SW 1271 (cell line): ENCODE measurements at places on chromosomes 2 and 18.

GRCh38 chr2:103435010-103435409 is 673.2 kb downstream of the TMEM182 start:
- DNase-seq = no peak

- no peak for DNase-seq
These were observed 610.0 kb downstream of the KCNJ3 start for GRCh38 chr2:155308367-155309009.

DNA sequence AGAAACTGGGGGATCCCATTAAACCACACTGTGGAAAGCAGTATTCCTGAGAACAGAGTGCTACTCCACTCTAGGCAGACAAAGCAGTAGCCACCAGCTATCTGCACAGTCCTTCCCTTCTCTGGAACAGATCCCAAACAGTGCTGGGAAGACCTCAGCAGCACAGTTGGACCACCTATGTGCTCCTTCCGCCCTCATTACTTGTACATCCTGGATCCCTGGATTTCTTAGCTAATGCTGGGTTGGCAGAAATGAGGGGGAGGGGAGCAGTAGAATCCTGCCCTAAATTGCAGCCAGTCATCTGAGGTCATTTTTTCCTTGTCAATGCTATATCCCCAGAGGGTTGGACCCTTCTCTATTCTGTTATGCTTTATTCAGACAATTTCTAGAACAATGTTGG is 13.8 kb upstream of the MALT1 start:
- DNase-seq = no peak

- no peak for DNase-seq
These were observed 36.1 kb downstream of the STPG4 start for GRCh38 chr2:47119001-47119400.

- DNase-seq = no peak
These were observed 35.4 kb downstream of the FBXO11 start for GRCh38 chr2:47870641-47871540.

DNA sequence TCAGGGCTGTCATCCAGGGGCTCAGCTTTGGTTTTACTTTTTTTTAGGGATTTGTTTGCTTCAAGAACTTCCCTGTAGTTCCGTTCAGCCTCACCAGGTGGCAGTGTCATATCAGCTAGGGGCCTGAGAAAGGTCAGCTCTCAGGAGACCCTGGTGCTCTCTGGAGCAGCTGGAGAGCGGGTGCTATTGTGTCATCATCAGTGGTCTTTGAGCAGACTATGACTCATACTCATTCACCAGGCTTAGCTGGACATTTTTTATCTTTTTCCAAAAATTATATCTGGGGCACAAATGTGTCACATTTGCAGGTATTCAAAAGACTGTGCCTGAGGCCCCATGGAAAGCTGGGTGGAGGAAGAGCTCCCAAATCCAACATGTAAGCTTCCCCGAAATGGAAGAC is 24.4 kb downstream of the ZNF892 start:
- peak; percentile 64 for DNase-seq

DNA sequence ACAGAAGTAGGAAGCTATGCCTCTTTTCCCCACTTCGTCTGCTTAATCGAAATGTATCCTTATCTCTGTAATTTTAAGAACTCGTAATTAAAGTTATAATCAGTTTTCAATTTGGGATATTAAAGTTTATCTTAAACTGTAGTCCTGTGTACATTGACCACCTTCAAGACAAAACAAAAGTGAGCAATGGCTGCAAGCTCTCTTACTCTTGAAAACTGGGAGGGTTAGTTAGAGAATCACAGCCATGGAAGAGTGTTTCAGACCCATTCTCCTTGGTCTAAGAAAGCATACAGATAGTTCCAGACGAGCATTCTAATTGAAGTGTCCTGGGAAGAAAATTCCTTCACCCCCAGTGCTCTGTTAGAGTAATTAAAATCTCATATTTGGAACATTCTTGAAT is 2.0 kb downstream of the KCMF1 start:
- DNase-seq = no peak

DNA sequence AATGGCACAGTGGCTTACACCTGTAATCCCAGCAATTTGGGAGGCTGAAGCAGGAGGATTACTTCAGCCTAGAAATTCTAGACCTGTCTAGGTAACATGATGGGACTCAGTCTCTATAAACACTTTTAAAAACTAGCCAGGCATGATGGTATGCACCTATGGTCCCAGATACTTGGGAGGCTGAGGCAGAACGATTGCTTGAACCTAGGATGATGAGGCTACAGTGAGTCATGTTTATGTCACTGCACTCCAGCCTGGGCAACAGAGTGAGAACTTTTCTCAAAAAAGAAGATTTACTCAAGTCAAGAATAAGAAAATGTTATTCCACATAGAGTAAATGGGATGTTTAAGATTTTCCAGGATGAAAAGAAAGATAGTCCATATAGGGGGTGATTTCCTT is 158.6 kb downstream of the HNMT start:
- DNase-seq = no peak

GRCh38 chr2:129092956-129093355 is 774.3 kb upstream of the HS6ST1 start:
- no peak for DNase-seq

DNA sequence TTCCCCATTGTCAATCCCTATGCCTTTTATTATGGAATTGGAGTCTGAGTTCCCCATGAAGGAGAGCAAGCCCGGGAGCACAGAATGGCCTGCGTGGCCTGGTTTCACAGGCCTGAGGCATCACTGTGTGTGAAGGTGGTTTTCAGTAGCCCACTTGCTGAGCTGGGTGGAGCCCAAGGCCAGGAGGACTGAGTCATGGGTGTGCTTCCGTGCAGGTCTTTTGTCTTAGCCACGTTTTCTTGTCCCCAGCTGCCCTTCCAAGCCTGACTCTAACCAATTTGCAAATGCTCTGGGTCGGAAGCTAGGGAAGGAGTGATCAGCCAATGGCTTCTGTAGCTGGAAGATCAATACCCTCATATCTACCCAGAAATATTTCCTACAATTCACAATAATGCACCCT is 119.2 kb downstream of the MAPK4 start:
- no peak for DNase-seq

GRCh38 chr2:86400321-86400720 is 40.9 kb upstream of the KDM3A start:
- no peak for DNase-seq

DNA sequence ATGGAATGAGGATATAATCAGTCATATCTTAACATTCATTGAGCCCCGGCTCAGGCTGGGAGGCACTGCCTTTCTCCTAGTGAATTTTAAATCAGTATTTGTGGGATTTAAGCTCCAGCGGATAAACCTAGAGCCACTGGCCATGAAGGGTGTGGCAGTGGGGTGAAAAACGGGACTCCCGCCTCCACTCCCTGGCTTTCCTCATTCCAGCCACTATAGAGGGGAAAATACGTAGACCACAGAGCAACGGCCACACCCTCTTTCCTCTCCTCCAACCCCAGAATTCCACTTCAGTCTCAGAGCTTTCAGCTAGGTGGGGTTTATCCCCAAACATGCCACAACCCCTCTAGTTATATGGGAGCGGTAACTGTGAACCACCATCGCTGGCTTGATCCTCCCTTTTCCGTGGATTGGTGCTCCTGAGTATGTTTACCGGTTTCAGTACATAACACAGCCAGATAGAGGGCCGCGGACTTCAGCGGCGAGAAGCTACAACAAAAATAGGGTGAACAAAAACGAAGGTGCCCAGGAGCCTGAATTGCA is 70.6 kb upstream of the ITGB6 start:
- no peak for DNase-seq

- DNase-seq = no peak
These were observed 245.8 kb downstream of the DPP10 start for GRCh38 chr2:114688241-114688640.

GRCh38 chr2:215507836-215508235 is 72.0 kb upstream of the FN1 start:
- DNase-seq = no peak

DNA sequence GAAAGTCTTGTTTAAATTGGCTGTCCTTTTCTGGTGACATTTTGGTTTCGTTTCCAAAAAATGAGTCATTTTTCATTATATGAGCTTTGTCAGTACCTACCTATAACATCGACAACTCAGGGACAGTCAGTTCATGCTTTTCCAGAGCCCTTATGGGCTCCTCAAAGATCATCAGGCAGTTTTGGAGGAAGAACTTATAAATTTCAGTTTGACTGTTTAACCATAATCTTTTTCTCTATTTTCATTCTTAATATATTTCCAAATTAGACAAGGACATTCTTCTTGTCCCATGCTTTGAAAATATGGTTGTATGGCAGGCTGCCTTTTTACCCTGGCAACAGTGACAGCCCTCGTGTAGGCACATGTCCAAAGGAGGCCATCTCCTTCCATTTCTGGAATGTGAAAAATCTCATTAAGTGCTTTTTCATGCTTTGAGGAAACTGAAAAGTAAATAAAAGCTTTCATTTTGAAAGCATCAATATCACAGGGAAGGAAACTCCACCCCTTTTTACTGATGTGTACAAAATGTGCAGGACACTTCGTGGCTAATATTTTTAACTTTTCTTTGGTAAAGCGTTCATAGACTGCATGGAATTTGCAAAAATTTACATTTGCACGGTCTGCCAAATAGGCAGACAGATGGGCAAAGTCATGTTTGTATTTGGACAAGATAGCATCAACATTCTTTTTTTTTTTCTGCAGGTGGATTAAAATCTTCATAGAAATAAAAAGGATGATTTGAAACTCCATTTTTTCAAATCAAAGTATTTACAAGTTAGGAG is 7.2 kb upstream of the PROC start:
- DNase-seq = no peak

GRCh38 chr2:54520687-54521086 is 64.6 kb downstream of the SPTBN1 start:
- DNase-seq = no peak

DNA sequence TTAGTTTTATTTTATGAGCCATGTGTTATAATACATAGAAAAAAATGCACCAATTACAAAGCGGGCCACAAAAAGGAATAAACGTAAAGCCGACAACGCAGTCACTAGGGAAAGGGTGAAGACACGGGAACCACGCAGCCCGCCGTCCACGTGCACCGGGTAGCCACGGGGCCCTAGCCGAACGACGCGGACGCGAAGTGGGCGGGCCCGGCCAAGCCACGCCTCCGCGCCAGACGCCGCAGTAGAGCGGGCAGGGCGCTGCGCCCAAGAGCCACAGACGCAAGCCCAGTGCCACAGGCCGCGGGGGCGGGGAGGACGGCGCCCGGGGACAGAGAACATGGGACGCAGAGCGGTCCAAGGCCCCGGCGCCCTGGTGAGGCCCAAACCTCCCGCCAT is at the start of gene DUSP28:
Gene DUSP28, plus strand, starts transcription at position 274 of the 396 bp plus-strand sequence. CDS start 328 bp downstream, outside the sequence.
- peak; percentile 52 for DNase-seq

- no peak for DNase-seq
These were observed 62.5 kb upstream of the B3GNT2 start for GRCh38 chr2:62133320-62133823.

GRCh38 chr2:224518806-224519580 is 66.2 kb downstream of the CUL3 start:
- no peak for DNase-seq

GRCh38 chr2:71785516-71785981 is 332.2 kb downstream of the DYSF start:
- DNase-seq = no peak

DNA sequence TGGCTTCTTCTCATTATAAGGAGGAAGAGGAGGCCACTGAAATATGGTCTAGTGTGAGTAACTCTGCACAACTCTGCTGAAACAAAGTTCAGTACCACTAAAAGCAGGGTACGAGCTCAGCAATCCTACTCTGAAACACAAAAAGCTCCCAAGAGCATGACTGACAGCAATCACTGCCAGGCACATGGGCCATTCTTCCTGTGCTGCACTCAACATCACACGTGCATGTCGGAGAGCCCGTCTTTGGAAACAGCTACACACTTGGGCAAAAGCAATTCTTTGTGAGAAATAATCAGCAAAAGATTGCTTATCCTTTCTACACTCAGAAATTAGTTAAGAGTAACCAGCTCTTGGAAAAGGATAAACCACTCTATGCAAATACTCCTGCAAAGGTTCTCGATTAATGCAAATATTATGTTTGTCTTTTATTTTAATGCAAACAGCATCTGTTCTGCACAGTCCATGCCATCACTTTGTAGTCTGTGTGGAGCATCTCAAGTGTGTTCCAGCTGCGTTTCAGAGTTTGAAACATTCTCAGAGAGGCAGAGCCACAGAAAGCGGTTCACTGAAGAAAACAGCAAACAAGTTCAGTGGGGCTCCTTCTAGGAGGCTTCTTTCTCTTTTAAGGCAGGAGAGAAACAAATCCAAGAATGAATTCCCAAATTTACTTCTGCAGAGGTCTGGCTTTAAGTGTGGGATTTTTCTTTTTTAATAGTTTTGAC is 145.0 kb downstream of the HDAC4 start:
- DNase-seq = no peak

DNA sequence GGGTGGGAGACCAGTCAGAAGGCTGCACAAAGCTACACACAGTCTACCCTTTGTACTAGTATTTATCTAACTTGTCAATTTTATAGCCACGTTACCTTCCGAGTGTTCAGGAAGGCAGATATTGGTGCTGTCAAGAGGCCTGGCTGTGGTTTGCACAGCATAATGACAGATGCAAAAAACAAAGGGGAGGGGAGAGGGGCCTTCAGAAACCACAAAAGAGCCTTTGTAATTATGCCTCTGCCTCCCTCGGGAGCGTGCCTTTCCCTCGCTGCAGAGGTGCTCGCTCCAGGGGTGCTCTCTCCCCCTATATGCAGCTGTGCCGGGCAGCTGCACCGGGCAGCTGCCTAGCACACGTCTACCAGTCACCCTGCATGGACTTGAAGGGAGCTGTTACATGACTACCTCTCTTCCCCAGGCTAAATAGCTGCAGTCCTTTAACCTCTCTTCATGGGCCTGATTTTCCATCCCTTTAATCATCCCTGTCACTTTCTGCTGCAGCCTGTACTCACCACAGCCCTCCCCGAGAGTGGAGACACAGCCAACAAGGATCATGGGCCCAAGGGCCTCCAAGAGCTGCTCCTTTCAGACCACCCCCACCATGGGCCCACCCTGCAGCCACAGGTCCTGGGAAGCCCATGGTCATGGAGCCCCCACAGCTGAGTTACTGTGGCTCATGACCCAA is 168.4 kb upstream of the PKDCC start:
- no peak for DNase-seq

GRCh38 chr2:240254337-240255164 is 114.1 kb upstream of the OTOS start:
- no peak for DNase-seq

- DNase-seq = no peak
These were observed 26.6 kb upstream of the NEMP2 start for GRCh38 chr2:190561094-190561493.

DNA sequence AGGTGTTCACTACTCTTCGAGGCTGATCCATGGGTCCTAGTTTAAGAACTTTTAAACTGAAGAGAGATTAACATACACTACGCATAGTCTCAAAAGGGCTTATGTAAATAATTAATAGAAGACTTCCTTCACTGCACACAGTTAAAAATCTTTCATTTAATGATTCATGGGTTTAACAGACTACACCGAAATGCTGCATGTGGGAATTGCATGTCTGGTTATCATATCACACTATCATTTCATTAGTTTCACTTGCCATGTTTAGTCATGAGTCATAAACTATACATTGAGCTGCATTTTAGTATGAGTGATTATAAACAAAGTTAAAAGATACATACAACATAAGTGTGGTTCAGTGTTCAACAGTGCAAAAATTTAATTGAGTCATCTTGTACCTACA is 31.2 kb downstream of the GLS start:
- no peak for DNase-seq

- DNase-seq = no peak
These were observed 147.7 kb downstream of the CTNNA2 start for GRCh38 chr2:79660557-79660956.

GRCh38 chr2:151261977-151262291 is 271 bp upstream of the RBM43 start:
- DNase-seq = no peak
